T-helper 2 cell treated with Interferon-gamma antibody and Interleukin-4, amounts not matched to agents 5 μg/mL and 100 μg/mL, for 36 hours (primary cell): ENCODE measurements at places on chromosomes 6 and 20.

DNA sequence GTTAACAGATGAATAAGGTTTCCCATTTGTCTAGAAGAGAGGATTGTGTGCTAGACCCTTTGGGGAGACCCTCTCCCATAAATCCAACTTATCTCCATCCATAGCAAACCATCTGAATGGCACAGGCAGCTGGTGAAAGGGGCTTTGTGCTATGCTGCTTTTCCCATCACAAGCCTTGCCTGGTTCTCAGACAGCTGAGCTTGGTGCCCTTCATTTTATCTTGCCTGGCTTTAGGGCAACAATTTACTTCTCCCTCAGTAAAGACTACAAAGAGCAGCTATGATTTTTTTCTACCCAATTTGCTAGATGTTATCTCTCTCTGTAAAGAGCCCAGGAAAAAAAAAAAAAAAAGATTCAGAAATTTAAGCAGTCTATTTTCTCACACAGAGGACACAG, 117.0 kb upstream of the COL21A1 start:
- DNase-seq = no peak

GRCh38 chr20:5621305-5621704, 128.9 kb upstream of the SHLD1 start:
- DNase-seq = no peak

DNA sequence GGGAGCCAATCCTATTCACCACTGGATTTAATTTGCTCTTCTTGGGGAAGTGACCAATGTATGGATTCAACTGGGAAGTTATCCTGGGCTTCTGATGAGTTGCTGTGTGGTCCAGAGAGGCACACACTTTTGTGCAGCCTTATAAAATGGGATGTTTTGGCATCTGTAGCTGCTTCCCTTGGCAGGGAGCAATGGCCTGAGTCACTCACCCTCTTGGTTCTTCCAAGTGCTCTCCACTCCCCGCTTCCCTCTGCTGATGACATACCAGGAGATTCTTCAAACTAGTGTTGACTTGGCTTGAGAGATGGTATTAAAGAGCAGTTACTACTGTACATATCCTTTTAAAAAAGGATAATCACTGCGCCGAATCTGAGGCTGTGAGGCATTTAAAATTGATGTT, 105.8 kb downstream of the JARID2 start:
- DNase-seq = no peak

- no peak for DNase-seq
Observed at GRCh38 chr20:10090588-10091166, 55.9 kb downstream of the ANKEF1 start.

GRCh38 chr6:169970306-169970988, 219.0 kb downstream of the ERMARD start:
- DNase-seq = no peak

DNA sequence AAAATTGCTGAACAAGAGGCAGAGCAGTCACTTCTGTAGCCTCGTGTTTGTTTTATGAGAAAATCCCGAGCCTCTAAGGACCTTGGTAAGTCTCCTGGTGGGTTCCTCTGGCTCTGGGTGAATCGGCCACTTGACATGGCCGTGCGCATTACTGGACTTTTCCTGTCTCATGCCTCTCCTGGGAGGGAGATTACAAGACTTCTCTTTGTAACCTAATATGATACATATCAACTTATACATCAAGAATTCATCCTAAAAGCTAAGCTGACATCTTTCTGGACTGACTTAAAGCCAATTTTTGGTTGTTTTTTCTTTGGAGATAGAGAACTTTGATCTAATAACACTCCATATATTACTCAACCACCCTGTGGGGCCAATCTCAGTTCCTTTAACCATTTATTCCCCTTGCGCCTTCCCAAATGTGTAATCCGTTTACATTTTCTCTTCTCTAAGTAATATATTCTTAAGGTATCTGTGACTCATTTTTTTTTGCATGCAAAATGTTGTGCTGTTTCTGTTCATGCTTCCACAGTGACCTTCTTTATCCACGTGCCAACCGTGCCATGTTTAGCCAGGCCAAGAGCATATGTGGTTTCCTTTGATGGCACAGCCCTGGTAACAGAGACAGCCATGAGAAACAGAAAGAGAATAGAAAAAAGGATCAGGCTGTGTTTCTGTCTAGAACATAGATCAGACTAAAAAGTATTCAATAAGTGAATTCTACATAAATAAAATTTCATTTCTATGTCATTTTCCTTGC, 47.5 kb upstream of the JAG1 start:
- no peak for DNase-seq

- no peak for DNase-seq
Observed at GRCh38 chr6:74891349-74891831, 314.5 kb downstream of the COL12A1 start.

DNA sequence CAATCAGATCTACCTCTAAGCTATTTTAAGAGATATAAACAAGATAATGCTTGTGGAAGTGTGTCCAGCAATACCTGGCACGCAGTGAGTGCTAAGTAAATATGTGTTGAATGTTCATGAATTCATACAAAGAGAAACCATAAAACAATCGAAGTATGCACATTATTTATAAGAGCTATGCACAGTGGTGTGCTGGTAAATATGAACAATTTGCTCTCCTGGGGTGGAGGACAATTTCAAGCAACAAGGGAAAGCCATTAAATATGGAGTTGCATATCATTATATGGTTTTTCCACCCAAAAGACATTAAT, 526.6 kb upstream of the MARCKS start:
- no peak for DNase-seq

GRCh38 chr20:23450877-23451276, 1.8 kb downstream of the CST11 start:
- DNase-seq = no peak

- DNase-seq = no peak
Observed at GRCh38 chr6:75437421-75437891, 56.1 kb downstream of the FILIP1 start.

GRCh38 chr6:81241126-81242041, 511.1 kb downstream of the TENT5A start:
- DNase-seq = no peak

DNA sequence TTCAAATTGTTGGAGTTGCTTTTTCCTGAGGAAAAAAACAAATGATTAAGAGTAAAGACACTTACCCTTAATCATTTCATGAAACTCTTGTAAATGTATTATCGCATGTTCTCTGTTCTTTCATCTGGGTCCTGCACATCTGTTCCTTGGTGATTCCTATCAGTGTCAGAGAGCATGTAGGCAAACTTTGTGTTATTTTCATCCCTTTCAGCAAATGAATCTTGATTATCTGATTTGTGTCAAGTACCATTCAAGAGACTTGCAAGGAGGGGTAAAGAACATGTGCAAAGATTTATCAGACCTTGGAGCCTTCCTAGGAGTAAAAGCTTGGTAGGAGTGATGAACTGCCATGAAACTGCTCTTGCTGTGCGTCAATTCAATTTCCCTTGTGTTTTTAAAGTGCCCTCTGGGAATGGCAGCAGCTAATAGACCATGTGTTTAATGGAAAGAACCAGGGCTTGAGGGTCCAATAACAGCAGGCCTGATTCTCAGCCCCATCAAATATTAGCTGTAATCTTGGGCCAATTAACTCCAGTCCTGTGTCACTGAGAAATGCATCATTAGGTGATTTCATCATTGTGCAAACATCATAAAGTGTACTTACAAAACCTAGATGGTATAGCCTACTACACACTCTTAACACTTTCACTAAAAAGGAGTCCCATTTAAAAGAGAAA, 118.9 kb upstream of the CEP85L start:
- DNase-seq = no peak

GRCh38 chr20:48843057-48843806, 15.4 kb upstream of the PREX1 start:
- no peak for DNase-seq

DNA sequence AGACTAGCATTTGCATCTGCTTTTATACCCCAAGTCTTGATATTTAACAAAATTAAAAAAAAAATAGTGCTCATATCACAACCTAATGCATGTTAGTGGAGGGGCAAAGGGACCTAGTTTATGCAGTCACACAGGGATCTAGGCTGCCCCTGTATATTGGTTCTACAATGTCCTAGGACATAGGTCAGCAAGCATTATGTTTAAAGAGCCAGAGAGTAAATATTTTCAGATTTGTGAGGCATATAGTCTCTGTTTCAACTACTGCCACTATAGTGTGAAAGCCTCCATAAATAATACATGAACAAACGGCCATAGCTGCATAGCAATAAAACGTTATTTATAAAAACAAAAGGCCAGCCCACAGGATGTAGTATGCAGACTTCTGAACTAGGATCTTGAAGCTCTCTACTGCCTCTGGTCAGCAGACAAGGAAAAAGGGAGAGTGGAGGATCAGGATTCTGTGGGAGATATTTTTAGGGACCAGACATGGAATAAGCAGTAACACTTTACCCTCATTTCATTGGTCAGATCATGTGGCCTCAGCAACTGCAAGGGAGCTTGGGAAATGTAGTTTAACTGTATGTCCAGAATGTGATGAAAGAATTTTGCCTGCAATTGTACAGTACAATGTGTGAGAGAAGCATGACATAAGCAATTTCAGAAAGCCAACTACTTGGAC, 414.2 kb upstream of the SPTLC3 start:
- no peak for DNase-seq

- no peak for DNase-seq
Observed at GRCh38 chr6:32752580-32752979, 10.8 kb downstream of the HLA-DQB2 start.

- DNase-seq = no peak
Observed at GRCh38 chr6:112935402-112936078, 588.4 kb downstream of the RFPL4B start.

- DNase-seq = no peak
Observed at GRCh38 chr6:29603930-29604329, 19.0 kb downstream of the OR2H2 start.

DNA sequence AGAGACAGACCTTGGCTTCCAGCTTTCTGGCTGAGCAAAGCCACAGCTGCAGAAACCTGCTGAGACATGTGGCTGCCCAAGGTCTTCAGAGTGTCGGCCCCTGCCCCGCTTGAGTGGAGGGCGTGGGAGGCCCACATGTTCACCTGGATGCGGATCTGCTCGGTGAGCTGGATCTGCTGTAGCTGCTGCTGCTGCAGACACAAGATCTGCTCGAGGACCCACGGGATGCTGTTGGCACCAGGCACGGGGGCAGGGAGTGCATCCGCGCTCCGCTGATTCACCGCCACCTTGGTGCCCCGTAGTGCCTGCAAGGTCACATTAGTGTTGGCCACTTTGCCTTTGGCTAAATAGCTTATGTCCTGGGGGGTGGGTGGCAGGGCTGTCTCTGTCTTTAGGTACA, 10.7 kb downstream of the SALL4 start:
- DNase-seq = no peak

- DNase-seq = no peak
Observed at GRCh38 chr6:157330831-157331230, 7.5 kb upstream of the TMEM242 start.

DNA sequence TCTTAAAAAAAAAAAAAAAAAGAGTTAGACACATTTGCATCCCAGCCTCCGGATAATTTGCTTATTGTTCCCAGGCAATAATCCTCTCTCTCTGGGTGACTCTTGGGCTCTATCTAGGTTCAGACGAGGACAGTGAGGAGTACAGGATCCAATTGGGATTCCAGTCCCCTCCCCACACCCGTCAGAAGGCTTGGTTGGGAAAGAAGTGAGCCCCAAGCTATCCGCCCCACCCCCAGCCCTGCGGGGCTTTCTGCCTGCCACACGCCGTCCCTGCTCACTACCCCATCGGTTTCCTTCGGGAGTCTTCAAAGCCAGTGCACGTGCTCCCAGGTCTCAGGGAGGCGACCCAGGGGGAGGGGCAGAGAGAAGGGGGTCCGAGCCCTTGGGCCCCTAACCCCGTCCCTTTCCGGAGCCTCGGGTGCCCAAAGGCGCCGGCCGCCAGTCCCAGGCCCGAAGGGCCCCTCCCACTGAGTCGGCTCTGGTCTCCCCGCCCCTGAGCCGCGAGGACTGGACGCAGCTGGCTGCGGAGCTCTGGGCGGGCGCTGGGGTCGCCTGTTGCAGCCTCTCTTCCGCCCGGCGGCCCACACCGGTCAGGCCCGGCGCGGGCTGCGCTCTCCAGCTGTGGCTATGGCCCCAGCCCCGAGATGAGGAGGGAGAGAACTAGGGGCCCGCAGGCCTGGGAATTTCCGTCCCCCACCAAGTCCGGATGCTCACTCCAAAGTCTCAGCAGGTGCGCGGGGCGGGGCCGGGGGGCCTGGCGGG, 2.5 kb downstream of the MYMX start:
- DNase-seq = peak; percentile 53

GRCh38 chr20:38581830-38582358, 897 bp downstream of the ADIG start:
- no peak for DNase-seq

DNA sequence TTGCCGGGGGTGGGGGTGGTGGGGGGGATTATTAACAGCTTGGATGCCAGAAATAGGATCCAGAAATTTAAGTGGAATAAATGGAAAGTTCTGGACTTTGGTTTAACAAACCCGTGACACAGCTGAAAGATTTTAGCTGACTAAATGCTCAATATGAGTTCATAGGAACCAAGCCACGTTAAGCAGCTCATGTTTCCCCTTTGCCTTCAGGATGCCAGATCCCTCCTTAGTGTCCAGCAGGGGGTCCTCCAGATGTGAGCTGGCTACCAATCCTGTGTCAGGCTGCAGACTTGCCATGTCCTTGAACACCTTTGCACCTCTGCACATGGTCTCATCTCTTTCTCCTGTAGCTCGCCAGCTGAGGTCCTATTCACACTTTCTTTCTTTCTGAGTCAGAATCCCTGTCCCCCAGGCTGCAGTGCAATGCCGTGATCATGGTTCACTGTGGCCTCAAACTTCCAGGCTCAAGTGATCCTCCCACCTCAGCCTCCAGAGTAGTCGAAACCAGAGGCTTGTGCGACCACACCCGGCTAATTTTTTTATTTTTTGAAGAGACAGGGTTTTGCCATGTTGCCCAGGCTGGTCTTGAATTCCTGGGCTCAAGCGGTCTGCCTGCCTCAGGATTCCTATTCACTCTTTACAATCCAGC, 133.3 kb upstream of the ARMC2 start:
- no peak for DNase-seq

- no peak for DNase-seq
Observed at GRCh38 chr6:127792616-127793015, 108.2 kb downstream of the THEMIS start.

- DNase-seq = no peak
Observed at GRCh38 chr20:3923818-3924217, 34.6 kb downstream of the PANK2 start.

DNA sequence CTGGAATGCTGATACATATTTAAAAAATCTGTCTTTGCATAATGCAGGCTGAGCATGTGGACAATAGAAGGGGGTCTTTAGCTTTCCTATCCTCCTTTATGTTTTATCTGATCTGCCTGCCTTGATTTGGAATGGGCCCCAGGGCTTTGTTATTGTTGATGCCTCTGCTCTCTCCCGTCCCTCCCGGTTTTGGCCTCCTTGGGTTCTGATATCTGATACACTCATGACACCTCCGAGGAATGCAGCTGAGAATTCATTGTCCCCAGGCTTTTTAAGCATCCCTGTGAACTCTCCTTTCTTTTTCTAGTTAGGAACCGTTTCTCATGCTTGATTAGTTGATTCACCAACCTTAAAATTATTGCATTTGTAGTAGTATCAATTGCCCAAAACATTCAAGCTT, 185.5 kb upstream of the RALGAPA2 start:
- no peak for DNase-seq

GRCh38 chr20:62787321-62787720, 9.0 kb upstream of the MRGBP start:
- no peak for DNase-seq

- no peak for DNase-seq
Observed at GRCh38 chr20:24970754-24971153, 21.7 kb downstream of the CST7 start.
